Stimulated activated CD8-positive, alpha-beta memory T cell treated with anti-CD3 and anti-CD28 coated beads, Interleukin-12 subunit alpha, Interleukin-12 subunit beta, amount 100 ng/mL, for 4 hours (primary cell): ENCODE measurements at places on chromosomes 12 and 14.

- DNase-seq = no peak
These were observed 63.7 kb downstream of the ZNF664 start for GRCh38 chr12:124036657-124037109.

- DNase-seq = no peak
These were observed 3.2 kb downstream of the KRR1 start for GRCh38 chr12:75508159-75508558.

DNA sequence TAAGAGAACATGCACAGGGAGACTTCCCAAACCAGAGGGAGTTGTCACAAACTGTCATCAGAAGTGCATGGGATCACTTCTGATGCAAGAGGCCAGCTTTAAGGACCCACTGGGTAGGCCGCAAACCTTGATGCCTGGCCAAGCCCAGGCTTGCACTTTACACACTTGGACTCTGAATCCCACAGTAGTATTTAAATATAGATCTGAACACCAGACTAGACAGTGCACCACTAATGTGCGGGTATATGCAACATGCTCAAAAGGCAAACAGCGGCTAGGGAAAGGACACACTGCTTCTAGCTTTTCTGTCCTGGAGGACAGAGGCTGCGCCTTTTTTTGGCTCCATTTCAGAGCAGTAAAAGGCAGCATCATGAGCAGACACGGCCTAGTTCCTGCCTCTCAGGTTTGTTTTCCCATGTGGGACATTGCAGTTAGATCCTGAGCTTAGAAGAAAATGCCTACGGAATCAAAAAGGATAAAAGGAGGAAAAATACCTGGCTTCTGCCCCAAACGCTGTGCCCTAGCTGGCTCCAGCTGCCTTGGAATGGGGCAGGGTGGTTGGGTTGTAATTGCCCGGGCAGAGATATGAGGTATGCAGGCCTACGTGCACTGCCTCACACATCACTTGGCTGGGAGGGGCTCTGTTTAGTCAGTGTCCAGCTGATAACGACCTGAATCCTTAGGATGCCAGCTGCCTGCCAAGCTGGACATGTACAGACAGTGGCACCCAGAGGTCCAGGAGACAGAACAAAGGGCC is 84.5 kb upstream of the EGLN3 start:
- DNase-seq = no peak

GRCh38 chr12:124401704-124402221 is 106.9 kb downstream of the RFLNA start:
- DNase-seq = no peak
